NCI-H1436 treated with DMSO at 0.1 percent for 48 hours (cell line): ENCODE measurements at places on chromosomes 3 and 15.

- DNase-seq, result no peak
Measured at GRCh38 chr15:85748176-85748575, 46.5 kb downstream of the KLHL25 start.

- DNase-seq, result no peak
Measured at GRCh38 chr3:50428007-50428633, 68.8 kb upstream of the TMEM115 start.

- no peak for DNase-seq
Measured at GRCh38 chr15:63371297-63371918, 10.2 kb downstream of the CA12 start.

DNA sequence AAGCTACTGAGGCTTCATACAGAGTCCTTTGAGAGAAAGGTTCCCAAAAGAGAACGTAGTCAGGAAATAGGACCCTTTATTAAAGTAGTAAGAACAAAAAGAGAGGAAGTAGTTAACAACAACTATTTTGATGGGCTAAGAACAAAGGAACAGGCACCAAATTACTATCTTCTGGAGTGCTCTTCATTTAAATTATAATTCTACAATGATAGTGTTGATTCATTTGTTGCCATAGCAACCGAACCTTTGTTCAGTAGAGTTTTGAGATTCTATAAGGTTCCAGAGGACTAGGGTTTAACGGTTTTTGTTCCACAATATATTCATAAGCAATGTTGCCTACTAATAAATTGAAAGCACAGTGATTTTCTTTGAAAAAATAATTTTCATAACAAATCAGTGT, 78.8 kb downstream of the CMSS1 start:
- DNase-seq, result peak; percentile 20

GRCh38 chr3:101888653-101889052, 39.3 kb downstream of the NFKBIZ start:
- DNase-seq, result no peak

DNA sequence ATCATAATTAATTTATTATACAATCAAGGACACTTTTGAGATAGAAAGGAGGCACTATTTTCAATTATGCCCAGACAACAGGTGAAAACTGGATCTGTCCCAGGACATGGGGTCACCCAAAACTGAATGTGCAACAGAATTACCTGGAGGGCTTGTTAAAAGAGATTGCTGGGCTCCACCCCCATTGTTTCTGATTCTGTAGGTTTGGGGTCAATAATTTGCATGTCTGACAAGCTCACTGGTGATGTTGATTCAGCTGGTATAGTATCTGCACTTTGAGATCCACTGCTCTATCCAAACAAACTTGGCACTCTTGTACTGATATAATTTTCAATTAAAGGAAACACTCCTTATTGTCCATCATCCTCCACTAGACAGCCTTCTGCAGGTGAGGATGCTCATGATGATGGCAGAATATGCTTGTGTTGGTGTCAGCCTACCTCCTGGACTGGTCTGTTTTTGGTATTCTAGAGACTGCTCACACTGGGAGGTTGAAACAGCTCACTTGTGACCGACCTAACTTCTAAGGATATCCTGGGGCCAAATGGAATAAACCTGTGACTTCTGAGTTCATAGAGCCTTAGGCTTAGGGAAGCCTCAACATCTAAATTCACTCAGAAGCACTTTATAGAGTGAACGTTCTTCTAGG, 2.2 kb downstream of the P2RY14 start:
- DNase-seq, result no peak

GRCh38 chr15:76208084-76208785, 103.0 kb downstream of the ETFA start:
- DNase-seq, result no peak

- DNase-seq, result no peak
Measured at GRCh38 chr15:34786206-34786605, 9.1 kb downstream of the ACTC1 start.

DNA sequence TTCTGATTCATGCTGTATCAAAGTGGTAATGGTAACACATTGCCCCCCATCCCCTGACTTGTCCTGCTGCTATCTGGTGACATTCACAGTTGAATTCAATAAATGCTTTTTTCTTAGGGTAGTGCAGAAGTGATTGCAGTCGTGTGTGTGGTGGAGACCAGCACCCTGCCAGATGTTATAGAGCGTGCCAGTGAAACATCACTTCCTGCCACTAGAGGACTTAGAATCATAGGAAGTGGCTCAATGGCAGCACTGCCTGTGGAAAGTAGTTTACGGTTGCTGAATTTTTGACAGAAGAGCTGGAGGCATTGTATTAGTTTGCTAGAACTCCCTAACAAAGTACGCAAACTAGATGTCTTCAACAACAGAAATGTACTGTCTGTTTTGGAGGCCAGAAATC, 37.4 kb upstream of the P2RY12 start:
- no peak for DNase-seq

DNA sequence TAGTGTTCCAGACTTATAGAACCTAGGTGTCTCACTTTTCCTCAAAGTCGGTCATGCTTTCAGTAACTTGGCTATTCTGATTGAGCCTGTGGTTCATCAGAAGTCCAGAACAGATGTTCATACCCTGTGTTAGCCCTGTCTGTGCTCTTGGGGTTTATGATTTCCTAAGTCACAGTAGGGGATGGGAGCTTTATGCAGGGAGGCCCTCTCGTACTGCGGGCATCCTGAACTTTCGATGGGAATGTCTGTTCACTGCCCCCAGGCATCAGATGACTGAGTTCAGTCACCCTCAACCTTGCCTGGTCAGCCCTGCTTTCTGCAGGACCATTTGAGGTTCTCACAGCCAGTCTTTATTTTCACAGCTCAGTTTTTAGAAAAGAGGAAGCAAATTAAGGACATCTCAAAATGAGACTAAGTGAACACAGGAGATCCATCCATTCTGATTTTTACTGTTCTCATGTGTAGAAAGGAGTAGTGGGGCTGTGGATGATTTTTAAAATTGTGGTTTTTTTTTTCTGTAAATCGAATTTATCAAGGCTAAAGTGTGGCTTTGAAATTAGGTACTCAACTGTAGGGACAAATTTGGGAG, 71.3 kb downstream of the CMTM8 start:
- no peak for DNase-seq

DNA sequence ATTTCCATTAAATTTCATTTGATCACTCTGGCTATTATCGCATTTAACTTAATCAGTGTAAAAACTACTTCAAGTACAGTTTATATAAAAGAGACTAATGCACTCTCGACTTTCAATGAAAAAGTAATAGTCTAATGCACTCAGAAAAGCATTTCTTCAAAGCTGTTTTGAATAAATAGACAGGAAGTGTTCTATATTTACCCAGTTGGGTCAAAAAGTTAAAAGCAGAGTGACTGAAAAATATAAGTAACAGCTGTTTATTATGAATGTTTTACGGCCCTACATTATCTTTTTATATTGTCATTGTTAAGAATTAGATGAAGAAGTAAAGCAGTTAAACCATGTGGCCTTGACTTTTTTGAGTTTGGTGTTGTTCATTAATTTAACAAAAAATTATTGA, 391.8 kb downstream of the ZPLD1 start:
- DNase-seq, result peak; percentile 96

GRCh38 chr3:121330118-121330517, 215.7 kb downstream of the POLQ start:
- DNase-seq, result no peak
